IMR-90 (cell line): ENCODE measurements at places on chromosomes 1 and 21. TPM values are rescaled to one million over a fixed set of nuclear protein-coding genes. Genes with fewer than 3 reads are reported as not detected.

Gene SLC6A17
- 0.82 and 1.8 TPM in 2 replicates for polyA plus RNA-seq

Gene FAM78B
- 0.12 and 0.16 TPM in 2 replicates for polyA plus RNA-seq

Gene SYT11
- 22.9 TPM in 2 replicates for polyA plus RNA-seq

Gene PRAMEF5
- polyA plus RNA-seq = not detected in 2 replicates

Gene FCER1G
- polyA plus RNA-seq = 0.44 and 0.57 TPM in 2 replicates

Gene NBL1
- 54.2 and 62.7 TPM in 2 replicates for polyA plus RNA-seq

Gene TRIM58
- 0.79 and 0.91 TPM in 2 replicates for polyA plus RNA-seq

Gene NPR1
- 0.02 and 0.03 TPM in 2 replicates for polyA plus RNA-seq

Gene OR14A16
- polyA plus RNA-seq = not detected in 2 replicates

DNA sequence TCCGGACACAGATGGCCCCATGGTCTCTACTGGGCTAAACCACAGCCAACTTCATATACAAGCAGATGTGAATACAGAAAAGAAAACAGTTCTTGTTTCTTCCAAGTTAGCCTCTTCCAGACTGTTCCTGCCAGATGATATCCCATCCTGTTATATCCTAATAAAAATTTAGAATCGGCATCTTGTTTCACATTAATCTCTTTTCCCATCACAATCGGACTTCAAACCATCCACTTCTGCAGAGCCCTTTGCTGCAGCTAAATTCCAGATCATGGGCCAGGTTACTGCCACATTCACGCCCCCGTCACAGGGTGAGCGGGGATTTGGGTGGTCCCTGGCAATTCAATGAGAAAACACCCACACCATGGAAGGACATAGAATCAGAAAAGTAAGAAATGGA is 57.2 kb downstream of the NPHP4 start:
- no peak for DNase-seq

- DNase-seq = no peak
These were observed 239.4 kb upstream of the POU3F1 start for GRCh38 chr1:38285807-38286530.

DNA sequence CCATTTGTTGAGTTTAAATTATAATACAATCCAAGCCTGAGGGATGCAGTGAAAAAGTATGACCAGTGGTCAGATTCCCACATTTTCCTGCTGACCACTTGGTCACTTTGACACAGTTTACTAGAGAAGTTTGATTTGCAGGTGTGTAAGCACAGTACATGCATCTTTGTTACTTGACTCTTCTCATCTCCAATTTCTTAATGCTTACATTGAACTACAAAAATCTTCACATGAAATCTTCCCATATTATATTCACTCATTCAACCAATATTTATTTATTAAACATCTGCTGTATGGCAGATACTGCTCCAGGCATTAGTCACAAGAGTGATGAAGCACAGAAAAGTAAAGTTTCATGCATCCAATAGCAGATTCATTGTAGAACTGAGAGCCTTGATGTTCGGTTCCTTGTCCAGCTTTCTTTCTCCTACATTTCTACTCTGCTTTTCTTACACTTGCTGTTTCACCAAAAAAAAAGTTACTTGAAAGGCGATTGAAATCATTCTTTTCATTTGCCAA is 211.7 kb downstream of the NFIA start:
- peak; percentile 24 for DNase-seq

DNA sequence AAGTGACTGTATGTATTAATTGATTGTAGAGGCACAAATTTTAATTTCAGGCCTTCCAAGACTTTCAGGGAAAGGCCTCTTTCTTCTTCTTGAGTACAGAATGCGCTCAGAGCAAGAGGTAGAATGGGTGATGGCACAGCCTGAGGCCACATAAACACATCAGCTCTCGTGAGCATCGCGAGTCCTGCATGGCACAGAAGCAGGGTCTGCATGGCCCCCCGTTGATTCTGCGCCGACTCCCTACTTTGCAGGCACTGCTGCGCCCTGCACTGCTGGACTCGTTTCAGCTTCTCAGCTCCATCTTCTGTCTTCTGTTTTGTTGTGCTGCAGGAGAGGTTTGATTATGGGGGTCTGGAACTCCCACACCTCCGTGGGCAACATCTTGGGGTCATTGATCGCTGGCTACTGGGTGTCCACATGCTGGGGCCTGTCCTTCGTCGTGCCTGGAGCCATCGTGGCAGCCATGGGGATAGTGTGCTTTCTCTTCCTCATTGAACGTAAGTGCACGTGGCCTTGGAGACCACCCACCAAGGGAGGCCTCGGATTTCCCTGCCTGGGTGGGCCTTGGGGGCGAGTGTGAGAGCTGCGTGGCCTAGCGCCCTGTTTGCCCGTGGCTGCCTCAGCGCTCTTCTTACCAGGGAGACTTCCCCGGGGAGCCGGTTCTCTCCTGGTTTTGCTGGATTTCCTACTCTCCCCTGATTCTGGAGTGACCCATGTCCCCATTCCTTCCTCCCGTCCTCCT is 29.6 kb downstream of the SLC37A1 start:
- no peak for DNase-seq

DNA sequence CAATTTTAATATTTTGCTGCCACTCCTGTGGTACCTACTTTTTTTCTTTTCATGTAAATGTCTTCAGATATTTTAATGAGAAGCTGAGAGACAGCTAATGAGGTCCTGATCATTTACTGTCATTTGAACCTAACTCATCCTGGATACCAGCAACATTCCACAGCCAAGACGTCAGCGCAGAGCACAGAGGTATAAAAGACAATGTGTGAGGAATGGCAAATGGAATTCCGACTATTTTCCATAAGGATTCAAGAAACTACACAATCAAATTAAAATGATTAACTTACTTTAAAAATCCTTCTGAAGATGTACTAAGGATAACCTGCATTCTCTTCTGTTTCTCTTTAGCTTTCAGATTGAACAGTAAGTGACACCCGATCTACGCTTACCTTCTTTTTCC is 38.8 kb downstream of the HEATR1 start:
- no peak for DNase-seq

DNA sequence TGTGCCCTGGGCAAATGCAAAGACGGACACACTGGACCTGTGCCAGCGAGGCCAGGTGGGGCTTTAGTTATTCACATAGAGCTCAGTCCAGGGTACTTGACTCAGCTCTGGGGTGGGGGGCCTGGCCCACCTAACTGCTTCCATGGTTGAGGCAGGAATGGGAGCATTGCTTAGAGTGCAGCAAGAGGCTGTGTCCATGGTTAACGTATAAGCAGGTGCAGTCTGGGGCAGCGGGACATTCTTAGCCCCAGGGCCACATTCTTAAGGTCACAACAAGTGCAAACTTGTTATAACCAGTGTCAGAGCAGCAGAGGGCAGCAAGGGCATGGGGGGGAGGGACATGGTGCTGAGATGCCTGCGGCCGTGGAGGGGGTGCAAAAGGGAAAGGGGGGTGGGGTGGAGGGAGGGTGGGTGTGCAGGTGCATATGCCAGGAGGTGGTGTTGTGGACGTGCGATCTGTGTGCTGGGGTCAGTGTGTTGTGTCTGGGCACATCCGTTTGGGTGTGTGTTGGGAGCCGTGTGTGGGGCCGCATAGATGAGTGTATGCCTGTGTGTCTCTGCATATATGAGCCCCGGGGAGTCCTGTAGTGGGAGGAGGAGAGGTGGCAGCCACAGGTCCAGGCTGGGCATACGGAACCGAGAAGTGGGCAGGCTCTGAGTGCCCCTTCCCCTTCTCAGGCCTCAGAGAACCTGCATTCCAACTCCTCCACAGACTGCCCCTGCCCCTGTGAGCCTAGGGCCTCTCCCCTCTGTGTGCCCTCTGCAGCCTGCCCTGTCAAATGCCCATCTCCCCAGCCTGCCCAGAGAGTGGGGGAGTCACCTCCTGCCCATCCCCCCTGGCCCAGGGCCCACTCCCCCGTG is 8.4 kb downstream of the KCNJ10 start:
- no peak for DNase-seq

DNA sequence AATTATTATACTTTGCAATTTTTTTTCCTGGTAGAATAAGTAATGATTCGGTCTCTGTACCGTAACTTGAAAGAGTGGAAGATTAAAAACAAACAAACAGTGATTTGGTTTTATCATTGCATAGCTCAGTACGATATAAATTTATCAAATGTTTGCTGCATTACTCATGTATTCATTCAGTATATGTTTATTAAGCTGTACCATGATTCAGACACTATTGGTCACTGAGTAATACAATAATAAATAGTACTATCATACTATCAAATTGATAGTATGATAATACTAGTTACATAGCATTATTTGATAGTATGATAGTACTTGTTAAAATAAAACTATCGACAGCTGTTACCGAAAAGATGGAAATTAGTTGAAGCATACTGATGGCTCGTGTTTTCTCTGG is 12.1 kb downstream of the CENPF start:
- DNase-seq = peak; percentile 74

DNA sequence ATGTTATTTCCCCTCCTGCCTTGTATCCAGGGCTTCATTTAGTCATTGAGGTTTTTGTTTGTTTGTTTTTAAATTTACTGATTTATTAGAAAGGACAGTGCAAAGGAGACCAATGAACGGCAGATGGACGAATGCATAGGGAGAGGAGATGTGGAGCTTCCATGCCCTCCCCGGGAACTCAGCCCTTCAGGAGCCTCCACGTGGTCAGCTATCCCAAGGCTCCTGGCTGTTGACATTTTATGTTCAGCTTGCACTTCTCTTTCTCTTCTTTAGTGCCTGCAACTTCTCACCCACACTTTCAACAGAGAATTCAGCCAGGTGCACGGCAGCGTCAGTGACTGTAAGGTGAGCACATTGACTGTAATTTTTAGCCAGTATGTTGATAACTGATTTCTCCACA is 30.7 kb upstream of the PGD start:
- no peak for DNase-seq

- no peak for DNase-seq
These were observed 54.0 kb upstream of the ACTL8 start for GRCh38 chr1:17700945-17701810.

DNA sequence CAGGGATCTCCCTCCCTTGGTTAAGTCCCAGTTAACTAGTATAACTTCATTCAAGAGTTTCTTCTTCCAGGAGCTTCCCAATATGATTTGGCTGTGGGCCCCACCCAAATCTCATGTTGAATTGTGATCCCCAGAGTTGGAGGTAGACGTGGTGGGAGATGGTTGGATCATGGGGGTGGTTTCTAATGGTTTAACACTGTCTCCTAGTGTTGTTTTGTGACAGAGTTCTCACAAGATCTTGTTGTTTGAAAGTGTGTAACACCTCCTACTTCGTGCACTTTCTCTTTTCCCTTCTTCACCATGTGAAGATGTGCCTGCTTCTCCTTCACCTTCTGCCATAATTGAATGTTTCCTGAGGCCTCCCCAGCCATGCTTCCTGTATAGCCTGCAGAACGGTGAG is 251.8 kb upstream of the FGGY start:
- no peak for DNase-seq

- DNase-seq = peak; percentile 32
These were observed 116.8 kb upstream of the WNT4 start for GRCh38 chr1:22259551-22260282.

DNA sequence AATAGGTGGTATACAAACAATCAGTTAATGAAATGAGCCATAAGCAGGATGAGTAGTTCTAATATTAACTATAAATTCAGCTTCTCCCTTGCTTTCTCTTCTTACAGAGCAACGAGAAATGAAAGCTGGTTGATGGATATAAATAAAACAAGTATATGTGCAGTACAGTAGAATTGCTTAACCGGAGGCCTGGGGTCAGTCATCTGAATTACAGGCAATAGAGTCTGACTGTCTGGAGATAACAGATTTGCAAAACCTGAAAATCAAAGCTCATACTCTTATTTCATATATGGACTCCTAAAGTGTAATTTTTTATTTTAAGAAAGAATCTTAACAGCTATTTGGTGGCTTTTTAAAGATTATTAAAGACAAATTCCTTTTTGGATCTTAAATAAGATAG is 43.1 kb upstream of the SGIP1 start:
- DNase-seq = peak; percentile 63

GRCh38 chr1:25050165-25050564 is 120.1 kb upstream of the RUNX3 start:
- DNase-seq = no peak

DNA sequence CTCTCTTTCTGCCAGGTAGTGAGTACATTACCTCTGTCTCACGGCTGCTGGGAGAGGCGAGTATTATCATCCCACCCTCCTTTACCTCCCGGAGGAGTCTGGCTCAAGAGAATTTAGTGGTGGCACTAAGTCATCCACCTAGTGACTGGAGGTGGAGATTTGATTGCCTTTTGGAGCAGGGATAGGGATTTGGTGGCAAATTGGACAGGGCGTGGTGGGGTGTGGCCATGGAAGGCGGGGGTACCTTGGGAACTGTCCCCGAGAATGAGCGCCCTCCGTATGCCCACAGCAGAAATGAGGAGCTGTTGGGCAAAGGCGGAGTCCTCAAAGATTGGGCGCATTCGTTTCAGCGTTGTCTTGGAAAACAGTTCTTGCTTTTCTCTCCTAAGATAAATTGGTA is 32.1 kb upstream of the HMGN1 start:
- DNase-seq = no peak

GRCh38 chr1:119859647-119860046 is 36.7 kb downstream of the ADAM30 start:
- DNase-seq = peak; percentile 89

- peak; percentile 60 for DNase-seq
These were observed 8.2 kb downstream of the SYTL1 start for GRCh38 chr1:27349784-27350662.

GRCh38 chr1:70057500-70057899 is 147.9 kb downstream of the LRRC40 start:
- no peak for DNase-seq
